ENCODE measurements at places on chromosomes 11 and 22. TPM values are rescaled to one million over a fixed set of nuclear protein-coding genes. Genes with fewer than 3 reads are reported as not detected.
A peak's percentile ranks its signal among the peaks of the same experiment; 100 is the strongest.

DNA sequence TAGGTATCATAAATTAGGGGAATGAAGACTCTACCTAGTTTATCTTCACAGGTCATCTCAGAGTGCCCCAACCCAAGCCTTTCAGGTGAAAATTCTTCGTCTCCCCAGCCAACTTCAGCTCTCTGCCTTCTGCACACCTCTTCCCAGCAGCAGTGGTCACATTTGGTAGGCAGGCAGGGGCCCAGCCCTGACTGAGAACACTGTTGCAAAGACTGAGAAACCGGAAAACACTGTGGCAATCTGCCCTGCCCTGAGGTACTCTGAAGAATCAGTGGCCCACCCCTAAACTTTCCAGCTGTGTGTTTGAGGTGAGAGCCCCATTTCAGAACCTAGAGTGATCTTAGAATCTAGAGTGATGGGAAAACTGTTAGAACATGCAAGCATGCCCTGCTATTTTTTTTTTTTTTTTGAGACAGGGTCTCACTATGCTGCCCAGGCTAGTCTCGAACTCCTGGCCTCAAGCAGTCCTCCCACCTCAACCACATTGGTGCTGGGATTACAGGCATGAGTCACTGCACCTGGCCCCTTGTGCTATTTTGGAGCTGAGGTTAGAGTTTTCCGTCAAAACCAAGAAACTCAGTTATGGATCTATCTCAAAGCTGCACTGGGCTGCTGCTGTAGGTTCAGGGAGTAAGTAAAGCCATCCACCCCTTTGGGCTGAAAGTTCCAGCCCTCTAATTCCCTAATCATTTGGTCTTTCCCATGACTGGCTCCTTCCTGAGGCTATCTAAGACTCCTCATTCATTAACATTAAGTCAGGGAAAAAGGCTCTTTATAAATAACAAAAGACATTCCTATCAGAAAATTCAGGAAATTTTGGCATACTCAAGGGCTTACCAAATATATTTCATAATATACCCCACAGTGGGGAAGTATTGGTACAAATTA lies 1.7 kb upstream of the LDHA start:
- no peak for DNase-seq

HTR3B gene
- not detected for total RNA-seq

GRCh38 chr11:127362754-127363308 lies 362.3 kb upstream of the KIRREL3 start:
- no peak for DNase-seq

DNAJB7 gene
- not detected for total RNA-seq

- DNase-seq = peak; percentile 76
These were observed 24.8 kb downstream of the RNF169 start for GRCh38 chr11:74773476-74773875.

DNA sequence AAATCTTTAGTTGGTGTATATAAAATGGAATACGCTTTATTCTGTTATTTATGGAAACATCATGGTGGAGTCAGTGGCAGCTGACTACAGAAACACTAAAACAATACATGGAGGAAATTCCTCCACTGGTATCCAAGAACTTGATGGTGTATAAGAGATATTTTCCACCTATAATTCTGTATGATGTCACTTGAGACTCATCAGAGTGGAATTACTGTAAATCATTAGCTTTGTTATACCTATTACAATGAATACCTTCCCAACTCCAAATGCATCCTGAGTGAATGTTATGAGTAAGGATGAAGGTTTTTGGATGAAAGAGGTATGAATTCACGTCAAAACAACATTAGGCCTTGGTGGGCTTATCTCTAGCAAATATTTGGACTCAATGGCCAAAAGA lies 258.5 kb upstream of the SORL1-AS1 start:
- DNase-seq = peak; percentile 17

GRCh38 chr11:36436589-36436988 lies 73.5 kb downstream of the TRAF6 start:
- no peak for DNase-seq

GRCh38 chr22:31272522-31273446 lies 19.5 kb downstream of the PIK3IP1 start:
- peak; percentile 67 for DNase-seq

- DNase-seq = peak; percentile 69
These were observed 801 bp upstream of the TXNRD2 start for GRCh38 chr22:19942157-19943081.

- DNase-seq = no peak
These were observed 537.7 kb downstream of the BUD13 start for GRCh38 chr11:116234989-116235568.

DNA sequence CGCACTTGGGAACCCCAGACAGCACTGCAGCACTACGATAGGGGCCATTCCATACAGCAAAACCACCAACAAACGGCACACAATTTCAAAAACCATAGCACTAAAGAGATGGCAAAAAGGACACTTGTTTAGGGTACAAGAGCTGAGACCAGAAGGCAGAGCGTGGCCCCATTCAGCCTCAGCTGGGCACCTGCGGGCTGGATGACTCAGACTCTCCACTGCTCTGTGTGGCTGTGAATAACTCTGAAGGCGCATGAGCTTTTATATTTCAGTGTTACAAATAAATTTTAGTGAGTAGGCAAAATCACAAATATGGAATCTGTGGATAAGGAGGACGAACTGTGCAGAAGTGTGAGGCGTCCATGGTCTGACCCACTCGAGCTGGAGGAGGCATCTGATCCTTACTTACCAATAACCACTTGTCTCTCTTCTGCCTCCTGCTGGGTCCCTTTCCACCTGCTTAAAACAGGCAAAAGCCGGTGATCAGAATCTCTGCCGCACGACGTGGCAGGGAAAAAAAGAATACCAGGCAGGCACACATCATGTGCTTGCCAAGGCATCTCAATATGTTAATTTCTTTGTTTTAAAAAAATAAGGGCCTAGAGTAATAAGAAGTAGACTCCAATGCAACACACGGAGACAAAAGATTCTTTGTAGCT lies 325.7 kb downstream of the SHANK2 start:
- no peak for DNase-seq

DNA sequence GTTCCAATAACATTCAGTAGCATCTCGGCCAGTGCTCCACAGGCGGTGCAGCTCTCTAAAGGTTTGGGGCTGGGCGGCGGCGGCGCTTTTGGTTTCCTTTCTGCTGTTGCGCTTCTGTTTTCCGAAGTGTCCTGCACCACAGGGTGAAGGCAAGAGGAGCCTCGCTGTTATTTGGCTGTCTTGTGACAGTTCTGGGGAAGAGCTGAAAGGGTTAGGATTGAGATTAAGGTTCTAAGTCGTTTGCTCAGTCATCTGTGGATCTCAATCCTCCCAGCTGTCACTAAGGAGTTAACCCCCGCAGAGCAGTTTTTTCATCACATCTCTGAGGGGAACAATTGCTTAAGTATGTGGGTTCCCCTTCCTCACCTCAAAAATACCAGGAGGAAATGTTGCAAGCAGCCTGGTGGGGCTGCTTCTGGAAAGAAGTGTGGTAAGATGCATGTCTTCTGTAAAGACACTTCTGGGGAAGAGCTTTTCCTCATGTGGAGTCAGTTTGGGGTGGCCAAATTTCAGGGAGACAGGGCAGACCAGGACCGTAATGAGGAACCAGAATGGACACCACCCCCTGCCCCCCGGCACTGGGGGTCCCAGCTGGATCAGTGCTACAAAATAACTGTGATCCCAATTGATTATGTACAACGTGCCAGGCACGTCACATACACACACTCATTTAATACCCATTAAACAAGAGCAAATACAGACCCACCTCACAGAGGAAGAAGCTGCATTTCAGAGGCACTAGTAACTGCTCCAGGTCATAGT lies 14.2 kb downstream of the TMEM121B start:
- no peak for DNase-seq

- DNase-seq = no peak
These were observed 37.3 kb upstream of the CCDC134 start for GRCh38 chr22:41762980-41763779.

DNA sequence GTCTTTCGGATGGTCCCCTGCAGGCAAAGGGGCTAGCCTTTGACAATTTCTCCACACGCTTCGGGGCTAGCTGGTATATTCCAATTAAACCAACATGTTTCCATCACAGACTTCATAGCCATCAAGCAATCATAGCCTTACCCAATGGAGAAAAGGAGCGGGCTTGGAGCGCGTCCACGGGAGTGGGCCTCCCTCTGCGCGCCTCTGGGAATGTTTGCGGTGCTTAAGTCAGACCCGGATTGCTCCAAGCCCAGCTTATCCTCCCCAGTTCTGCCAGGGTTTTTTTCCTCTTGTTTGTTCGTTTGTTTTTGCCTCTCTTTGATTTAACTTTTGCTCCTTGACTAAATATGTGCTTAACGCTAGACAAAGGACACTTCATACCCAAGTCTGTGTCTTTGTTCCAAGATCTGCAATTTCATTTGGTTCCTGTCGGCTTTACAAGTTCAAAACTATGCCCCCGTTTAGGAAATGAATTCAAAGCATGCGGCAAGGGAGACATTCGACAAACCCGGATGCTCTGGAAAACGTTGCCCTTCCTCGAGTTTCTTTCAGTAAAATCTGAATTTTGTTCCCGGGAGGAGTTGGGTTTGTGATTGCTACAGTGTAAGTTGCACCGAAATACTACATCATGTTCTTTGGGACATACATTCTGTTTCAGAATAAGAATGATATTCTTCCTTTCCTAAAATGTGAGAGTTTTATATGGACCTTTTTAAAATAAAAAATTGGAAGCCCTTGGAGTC lies 1.0 kb upstream of the GLB1L2 start:
- DNase-seq = no peak

DNA sequence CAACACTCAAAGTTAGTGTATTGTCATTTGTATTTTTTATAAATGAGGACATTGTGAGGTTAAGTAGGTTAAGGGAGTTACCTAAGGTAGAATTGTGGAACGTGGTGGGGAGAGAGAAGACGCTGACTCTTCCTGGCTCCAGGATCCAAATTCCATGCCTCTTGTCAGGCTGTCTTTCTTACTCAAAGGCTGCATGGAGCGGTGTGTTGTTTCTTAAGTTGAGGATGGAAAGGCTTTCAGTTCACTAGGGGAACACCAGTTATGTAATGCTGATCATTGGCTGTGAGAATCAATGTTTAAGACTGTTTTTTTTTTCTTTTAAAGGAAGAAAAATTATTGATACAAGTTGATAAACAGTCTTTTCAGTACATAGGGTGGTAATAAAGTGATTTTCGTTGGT lies 2.9 kb downstream of the UBE2L3 start:
- DNase-seq = no peak

DNA sequence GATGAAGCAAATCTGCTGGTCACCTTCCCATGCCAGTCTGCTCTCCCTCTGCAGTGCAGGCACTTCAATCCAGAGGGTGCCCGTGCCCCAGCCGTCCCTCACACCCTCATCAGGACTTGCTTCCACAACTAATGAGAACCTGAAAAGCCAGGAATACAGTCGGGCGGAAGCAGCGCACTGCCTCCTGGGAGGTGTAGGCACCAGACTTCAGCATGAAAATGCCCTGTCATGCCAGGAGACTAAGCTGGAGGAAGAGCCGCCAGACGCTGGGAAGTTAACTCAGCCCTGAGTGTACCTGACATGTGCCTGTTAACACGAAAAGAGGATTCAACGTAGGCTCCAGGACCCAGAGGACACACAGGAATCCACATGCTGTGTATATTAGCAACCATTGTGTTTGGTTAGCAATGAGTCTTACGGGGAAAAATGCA lies 40.1 kb upstream of the FLI1 start:
- DNase-seq = peak; percentile 75

DNA sequence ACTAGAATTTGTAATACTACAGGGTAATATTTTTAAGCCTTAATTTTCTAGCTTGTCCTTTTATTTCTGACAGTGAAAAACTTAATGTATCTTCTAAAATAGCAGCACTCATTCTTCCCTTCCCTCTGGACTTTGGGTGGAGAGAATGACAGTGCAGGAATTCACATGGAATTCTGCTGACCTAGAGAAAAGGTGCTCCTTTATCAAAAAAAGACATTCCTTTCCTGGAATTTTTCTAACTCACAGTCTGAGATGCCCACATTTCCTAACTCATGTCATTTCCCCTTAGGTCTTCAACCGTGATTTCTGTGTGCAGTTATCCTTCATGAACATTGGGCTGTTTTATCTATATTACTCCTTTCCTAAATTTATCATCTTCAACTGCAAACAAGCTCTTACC lies 137.8 kb upstream of the PDGFD start:
- no peak for DNase-seq

GRCh38 chr11:12200991-12201985 lies 90.9 kb downstream of the MICAL2 start:
- peak; percentile 97 for DNase-seq

- DNase-seq = no peak
These were observed 40.9 kb upstream of the LIPT2 start for GRCh38 chr11:74534216-74534945.

TYR gene
- not detected for total RNA-seq

GRCh38 chr11:64876229-64876750 lies 2.1 kb downstream of the EHD1 start:
- no peak for DNase-seq

DNA sequence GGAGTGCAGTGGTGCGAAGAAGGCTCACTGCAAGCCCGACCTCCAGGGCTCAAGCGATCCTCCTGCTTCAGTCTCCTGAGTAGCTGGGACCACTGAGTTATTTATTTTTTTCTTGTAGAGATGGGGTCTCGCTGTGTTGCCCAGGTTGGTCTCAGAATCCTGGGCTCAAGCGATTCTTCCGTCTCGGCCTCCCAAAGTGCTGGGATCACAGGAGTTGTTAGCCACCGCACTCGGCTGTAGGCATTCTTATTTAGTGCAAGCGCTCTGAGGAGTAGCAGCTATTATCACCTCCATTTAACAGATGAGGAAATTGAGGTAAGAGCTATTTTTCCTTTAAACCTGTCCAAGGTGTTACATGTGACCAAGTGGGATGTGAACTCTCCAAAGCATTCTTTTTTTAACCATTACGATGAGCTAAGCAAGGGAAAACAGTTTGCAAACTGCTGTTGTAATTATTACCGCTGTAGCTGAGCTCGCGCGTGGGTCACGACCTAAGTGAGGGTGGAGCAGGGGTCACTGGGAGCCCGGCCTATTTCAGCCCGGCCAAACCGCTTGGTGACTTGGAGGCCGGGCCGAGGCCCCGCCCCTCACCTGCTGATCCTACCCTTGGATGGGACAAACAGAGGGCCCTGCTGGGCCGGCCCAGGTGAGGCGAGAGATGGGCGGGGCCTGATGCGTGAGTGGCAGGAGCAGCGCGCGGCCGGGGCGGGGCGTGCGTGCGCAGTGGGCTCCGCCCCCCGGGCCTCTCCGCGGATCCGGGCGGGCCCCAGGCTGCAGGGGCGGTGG lies 449 bp upstream of the KREMEN1 start:
- peak; percentile 42 for DNase-seq

- DNase-seq = no peak
These were observed 577.1 kb upstream of the CCDC90B start for GRCh38 chr11:83863272-83863671.

PGGHG gene
- 1.4 TPM for total RNA-seq

DNA sequence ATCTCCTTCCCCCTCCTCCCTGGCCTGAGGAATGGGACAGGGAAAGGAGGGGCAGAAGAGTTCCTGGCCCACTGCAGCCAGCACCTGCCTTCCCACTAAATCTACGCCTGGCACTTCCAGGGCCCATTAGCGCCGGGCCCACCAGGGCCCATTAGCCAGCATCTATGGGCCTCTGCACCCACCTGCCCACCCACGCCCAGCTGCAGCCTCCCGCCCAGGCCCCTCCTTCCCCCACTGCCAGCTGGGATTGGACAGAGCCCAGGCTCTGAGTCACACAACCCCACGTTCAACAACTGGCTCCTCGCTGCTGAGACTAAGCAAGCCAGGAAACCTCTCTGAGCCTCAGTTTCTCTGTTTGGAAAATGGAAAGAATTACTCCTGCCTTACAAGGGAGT lies 48.7 kb downstream of the CYTH4 start:
- DNase-seq = peak; percentile 79

- DNase-seq = no peak
These were observed 50.2 kb downstream of the ARHGAP32 start for GRCh38 chr11:129141748-129142523.

CRYBB3 gene
- not detected for total RNA-seq
